ENCODE measurements at places on chromosomes 1 and 21. TPM values are rescaled to one million over a fixed set of nuclear protein-coding genes. Genes with fewer than 3 reads are reported as not detected.
A peak's percentile ranks its signal among the peaks of the same experiment; 100 is the strongest.

Gene NBPF4
- under 0.01 TPM for total RNA-seq

GRCh38 chr21:35090403-35090802, 41.3 kb upstream of the RUNX1 start:
- no peak for DNase-seq

DNA sequence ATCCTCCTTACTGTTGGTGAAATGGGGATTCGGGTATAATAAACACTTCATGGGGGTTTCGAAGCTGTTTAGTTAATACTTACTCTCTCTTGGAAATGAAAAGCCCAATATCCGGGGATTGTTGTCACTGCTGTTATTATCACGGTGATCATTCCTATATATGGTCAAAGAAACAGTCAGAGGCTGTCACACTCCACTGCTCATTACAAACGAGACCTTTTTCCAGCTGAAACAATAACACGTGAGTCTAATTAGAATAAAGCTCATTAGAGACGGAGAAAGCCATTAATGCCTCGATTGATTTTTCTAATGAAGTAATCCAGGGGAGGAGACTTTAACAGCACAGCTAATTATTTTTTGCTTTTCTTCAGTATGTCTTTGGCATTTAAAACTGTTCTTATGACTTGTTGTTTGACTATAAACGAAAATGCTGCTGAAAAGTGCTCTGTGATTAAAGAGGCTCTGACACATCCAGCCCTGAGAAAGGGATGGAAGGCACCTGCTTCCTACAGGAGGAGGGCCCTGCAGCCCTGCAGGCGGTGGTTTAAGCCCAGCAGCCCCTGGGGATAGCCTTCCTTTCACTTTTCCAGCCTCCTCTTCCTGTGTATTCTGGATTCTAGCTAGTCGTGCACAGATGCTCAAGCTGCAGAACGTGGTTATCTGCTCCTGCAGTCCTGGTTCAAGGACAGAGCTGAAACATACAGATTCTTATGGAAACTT, 143.6 kb downstream of the EDEM3 start:
- DNase-seq, result no peak

DNA sequence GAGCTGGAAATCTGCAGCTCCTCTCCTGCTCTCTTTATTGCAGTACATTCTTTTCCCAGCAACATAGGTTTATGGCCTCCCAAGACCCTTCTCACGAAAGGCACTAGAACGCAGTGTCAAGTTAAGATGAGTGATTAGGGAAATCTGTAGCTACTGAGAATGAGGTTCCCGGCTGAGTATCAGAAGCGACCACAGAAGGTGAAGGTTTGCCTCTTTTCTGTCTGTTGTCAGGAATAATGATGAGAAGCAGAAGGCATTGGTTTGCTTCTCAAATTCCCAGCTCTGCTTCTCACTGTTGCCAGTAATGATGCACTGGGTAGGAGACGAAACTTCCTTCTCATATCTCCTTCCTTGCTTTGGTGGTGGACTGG, 128.4 kb downstream of the NTMT2 start:
- peak; percentile 20 for DNase-seq

- DNase-seq, result peak; percentile 86
These were observed 17.9 kb downstream of the CSTB start for GRCh38 chr21:43758111-43758641.

Data from fibroblast of villous mesenchyme (primary cell).